D341Med (cell line): ENCODE measurements at places on chromosomes 11 and 22.

- DNase-seq = peak; percentile 82
These were observed 67.5 kb upstream of the ZBED5 start for GRCh38 chr11:10925149-10925926.

DNA sequence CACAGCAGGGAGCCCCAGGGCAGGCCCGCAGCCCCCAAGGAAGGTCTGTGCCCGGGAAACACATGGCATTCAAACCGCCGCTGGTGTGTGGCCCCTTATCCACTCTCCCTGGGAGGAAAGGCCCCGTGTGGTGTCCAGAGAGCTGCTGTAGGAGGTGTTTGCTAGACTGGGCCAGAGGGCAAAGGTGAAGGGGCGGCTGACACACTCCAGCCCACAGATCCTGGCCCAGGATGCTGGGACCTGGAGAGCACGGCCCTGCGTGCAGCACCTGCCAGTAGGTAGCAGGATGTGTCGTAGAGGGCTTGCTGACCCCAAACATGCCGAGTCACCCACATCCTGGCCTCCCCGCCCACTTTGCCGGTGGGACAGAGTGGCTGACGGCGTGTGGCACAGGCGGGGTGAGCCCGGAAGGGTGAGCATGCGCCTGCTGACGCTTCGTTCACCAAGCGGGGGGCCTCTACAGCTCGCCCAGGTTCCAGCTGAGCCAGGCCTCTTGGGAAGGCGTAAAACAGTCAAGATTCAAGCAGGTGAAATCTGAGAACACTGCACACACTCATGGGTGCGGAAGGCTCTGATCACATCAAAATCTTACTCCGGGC lies 11.0 kb downstream of the OSBPL5 start:
- DNase-seq = no peak

DNA sequence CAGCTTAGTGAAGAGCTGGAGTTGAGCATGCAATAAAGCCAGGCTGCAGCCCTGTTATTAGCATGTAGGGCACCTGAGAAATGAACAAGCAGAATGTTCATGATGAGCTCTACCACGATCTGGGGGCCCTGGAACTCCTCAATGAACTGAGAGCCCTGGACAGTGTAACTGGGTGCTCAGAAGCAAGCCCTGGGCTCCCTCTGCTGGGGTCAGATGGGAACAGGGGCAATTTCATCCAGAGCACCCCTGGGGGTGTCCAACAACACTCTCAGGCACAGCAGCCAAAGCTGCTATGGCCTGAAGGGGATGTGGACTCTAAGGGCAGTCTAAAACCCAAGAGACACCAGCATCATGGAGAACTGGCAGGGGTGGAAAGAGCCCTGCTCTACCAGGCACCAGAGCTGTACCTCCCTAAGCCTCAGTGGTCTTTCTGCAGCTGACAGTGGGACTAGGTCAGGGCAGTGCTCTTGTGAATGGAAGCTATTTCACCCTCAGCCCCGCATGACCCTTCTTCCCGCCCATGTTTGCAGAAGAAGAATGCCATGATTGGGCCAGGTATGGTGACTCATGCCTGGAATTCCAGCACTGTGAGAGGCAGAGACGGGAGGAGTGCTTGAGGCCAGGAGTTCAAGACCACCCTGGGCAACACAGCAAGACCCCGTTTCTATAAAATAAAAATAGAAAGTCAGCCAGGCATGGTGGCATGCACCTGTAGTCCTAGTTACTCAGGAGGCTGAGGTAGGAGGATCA lies 28.9 kb downstream of the THOC5 start:
- peak; percentile 84 for DNase-seq

DNA sequence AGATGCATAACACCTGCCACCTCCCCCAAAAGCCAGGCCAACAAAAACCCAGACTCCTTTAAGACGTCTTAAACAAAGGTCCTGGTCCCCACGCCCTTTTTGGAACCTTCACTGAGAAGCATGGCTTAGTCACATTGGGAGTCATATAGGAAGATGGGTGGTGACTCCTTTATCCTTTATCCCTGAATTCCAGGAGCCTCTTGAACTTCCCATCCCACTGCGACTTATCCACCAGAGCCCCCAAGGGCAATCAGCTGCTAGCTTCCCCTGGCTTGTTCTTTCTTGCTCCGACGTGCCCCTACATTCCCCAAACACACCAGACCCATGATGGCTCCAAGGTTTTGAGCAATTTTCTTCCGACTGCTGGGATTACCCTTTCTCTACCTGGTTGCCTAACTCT lies 567.0 kb upstream of the CADM1 start:
- DNase-seq = no peak

- no peak for DNase-seq
These were observed 4.0 kb downstream of the NAP1L4 start for GRCh38 chr11:2987881-2988861.

DNA sequence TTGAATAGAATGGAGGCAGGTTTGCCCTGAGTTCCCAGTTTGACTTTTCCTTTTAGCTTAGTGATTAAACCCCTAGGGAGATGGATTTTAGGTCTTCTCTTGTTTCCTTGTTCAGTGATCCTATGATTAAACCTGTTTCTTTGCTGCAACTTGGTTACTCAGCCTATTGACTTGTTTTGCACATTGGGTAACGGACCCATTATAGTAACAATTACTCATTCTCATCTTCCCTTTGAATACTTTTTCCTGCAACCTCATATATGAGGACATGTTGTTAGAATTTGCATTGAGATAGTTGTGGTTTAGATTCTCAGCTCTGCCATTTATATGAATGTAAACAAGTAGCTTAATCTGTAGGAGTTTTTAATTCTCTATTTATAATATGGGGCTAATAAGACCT lies 489.2 kb upstream of the CNTN5 start:
- DNase-seq = no peak

DNA sequence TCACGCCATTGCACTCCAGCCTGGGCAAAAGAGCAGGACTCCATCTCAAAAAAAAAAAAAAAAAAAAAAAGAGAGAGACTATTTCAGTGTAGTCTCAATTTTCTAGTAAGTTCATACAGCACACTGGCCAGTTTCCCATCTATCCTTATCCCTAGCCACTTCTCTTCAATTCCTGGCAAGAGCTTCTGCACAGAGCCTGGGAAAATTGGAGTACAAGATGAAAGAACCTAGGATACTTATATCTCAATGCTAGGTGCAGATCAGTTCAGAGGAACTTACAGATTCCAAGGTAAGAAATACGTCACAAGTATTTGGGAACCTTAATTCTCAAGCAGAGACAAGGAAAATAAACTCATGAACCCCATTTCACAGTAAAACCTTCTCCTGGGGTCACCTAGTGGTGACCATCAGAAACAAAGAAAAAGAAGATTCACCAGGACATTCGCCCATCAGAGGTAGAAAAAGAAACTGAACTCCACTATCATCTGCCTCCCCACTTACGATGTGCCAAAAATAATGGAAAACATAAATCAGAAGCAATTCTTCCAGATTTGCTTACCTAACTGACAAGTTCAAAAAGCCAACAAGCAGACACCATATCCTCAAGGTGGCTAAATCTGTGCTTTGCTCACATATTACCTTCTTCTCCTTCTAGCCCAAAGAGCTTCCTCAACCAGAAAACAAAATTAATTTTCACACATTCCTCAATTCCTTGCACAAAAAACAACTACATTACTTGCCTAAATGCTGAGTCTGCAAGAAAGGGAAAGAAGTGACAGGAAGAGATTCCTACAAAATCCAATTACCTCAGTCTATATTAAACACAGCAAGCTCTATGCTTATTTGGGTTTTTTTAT lies 4.9 kb downstream of the DENND5A start:
- no peak for DNase-seq

GRCh38 chr22:36862251-36863242 lies 1.7 kb downstream of the NCF4 start:
- no peak for DNase-seq

- peak; percentile 89 for DNase-seq
These were observed 20.6 kb upstream of the PLEKHB1 start for GRCh38 chr11:73625696-73626318.

DNA sequence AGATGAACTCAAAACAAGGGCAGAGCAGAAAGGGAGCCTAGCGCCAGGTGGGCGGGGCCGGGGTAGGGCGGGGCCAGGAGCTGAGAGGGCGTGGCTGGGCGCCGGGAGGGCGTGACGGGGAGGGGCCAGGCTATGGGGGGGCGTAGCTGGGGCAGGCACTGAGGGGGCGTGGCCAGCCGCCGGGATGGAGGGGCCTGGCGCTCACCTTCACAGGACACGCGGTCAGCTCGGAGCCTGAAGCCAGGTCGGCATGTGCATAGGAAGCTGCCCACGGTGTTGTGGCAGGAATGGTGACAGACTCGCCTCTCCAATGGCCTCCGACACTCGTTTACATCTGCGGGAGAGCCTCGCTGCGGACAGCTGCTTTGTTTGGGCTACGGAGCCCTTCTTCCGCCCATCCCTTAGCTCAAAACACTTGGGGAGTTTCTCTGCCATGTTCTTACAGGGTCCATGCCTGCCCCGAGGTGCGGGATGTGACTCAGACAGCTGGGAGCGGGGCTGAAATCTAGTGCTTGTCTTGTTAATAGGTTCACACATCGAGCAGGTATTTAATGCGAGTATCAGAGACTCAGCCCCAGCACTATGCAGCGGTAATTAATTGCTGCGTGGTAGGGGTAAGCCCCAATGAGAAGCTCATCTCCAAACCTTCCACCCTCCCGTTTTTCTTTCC lies 13.4 kb downstream of the VWCE start:
- DNase-seq = peak; percentile 61

- DNase-seq = no peak
These were observed 12.3 kb downstream of the TNRC6B start for GRCh38 chr22:40189997-40190396.

DNA sequence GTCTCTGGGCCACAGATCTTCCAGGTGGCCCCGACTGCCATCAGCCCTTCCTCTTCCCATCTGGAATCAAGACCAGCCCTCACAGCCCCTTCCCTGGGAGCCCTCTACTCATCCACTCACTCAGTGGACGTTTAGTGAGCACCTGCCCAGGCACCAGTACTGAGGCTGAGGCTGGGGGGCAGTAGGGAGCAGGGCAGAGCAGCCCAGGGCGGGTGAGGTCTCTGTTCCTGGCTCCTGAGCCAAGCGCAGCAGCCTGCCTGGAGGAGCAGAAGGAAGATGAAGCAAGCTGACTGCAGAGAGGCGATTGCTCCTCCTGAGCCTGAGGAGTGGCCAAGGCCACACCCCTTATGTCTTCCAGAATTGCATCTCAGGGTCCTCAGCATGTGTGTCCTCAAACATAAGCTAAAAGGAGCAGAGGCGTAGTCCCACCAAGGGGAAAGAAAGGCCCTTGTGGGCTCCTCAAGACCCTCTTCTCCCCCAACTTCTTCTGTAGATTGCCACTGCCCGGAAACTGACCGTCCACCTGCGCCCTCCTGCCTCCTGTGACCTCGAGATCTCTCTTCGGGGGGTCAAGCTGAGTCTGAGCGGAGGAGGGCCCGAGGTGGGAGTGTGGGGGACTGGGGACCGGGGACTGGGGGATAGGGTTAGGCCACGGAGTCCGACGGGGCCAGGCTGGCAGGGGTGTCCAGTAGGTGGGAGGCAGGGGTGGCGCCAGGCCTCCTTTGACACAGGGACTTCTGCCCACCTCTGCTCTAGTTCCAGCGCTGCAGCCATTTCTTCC lies 5.8 kb downstream of the MAPK8IP2 start:
- no peak for DNase-seq

DNA sequence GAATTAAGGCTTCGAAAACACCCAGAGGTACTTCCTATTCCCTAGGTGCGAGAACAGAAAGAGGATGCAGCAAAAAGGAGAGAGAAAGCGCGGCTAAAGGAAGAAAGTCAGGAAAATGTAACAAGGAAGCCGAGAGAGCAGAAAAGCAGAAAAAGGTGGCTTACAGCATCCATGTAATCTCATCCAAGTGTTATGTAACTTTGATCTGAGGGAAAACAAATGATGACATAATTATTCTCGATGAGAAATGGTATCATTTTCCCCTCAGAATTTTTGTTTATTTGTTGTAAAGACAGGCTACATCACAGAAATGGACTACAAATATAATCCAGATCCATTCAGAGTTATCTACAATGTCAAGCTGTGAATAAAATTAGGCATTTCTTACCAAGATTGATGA lies 69.1 kb upstream of the APOA1 start:
- DNase-seq = no peak

DNA sequence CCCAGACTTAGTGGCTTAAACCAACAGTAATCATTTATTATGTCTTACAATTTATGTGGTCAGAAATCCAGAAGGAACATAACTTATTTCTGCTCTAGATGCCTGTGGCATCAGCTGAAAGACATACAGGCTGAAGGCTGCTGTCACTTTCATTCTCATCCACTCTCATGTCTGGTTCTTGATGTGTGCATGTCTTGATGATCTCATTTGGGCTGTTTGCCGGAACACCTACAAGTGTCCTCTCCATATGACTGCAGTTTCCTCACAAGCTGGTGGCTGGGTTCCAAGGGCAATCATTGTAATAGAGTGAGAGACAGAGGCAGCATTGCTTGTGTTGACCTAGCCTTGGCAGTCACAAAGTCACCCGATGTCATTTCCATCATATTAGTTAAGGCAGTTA lies 1375.9 kb upstream of the RAG2 start:
- DNase-seq = no peak

DNA sequence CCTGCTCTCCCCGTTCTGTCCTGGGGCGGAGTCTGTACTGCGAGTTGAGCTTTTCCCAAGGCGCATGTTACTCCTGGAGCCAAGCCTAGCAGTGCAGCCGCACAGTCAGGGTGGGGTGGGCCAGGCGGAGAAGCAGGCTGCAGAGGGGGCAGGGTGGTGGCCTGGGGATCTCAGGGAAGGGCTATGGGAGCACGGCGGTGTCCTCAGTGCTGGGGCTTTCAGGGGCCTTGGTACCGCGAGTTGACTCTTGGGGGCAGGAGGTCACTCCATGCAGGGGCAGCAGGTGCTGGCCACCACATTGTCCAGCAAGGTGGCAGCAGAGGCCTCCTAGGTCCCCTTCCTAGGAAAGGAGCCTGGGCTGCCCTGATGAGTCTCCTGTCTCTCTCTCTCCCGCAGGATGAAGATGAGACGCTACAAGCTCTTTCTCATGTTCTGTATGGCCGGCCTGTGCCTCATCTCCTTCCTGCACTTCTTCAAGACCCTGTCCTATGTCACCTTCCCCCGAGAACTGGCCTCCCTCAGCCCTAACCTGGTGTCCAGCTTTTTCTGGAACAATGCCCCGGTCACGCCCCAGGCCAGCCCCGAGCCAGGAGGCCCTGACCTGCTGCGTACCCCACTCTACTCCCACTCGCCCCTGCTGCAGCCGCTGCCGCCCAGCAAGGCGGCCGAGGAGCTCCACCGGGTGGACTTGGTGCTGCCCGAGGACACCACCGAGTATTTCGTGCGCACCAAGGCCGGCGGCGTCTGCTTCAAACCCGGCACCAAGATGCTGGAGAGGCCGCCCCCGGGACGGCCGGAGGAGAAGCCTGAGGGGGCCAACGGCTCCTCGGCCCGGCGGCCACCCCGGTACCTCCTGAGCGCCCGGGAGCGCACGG lies 14.9 kb upstream of the MIEF1 start:
- DNase-seq = no peak

DNA sequence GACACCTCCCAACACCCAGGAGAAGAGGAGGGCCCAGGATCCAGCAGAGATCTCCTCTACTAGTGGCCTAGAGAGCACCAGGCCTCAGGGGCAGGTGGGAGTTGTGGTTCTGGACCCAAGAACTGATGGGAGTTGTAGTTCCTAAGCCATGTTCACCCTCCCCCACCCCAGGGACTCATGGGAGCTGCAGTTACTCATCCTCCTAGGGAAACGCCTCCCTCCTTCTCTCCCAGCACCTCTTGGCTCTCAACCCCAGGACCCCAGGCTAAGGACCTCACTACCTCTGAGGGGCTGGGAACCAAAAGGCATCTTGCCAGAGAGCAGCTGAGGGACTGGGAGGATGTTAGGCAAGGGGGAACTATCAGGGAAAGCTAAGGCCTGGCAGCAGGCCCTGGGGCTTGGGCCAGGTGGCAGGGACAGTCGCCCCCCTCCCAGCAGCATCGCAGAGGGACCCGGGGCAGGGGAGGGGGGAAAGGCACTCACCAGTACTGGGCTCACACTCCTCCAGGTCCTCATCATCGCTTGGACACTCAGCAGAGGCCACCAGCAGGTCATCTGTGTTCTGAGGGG lies 28.9 kb downstream of the SLC22A12 start:
- DNase-seq = no peak
